ENCODE measurements at places on chromosomes 3 and 15.

DNA sequence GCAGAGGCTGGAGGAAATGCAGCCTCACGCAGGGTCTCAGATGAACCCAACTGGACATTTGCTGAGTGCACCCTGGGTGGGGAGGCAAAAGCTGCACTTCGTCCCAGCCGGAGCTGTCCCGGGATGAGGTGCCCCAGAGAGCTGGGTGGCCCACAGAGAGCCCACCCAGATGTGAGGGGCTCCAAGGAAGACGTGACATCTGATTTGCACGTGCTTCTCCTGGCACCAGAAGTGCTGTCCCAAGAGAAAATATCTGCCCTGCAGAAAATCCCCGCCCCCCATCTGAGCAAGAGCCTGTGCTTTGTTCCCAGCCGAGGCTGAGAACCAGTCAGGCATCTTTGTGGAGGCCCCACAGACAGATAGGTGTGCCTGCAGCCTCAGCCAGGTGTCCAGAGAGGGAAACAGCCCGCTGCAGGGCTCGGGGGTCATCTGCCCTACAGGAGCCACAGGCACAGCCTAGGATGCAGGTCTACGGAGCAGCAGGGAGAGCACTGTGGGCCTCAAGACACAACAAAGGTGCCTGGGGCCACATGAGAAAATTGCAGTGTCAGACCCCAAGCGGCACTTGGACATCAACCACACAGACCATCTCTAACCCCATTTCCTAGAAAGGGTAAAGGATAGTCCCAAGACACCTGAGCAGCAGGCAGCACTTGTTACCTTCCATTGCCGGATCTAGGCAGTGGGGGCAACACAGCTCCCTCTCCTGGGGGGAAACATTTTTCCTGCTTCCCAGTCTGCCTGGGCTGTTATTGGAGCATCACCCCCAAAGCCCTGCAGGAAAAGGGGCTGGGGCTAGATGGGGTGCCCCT, 5.8 kb downstream of the TMIE start:
- DNase-seq = no peak

GRCh38 chr3:86929046-86929445, 61.9 kb downstream of the VGLL3 start:
- no peak for DNase-seq

GRCh38 chr3:110393941-110394340, 677.7 kb upstream of the NECTIN3 start:
- no peak for DNase-seq

- DNase-seq = no peak
Observed at GRCh38 chr3:178203165-178203564, 333.1 kb upstream of the KCNMB2 start.

DNA sequence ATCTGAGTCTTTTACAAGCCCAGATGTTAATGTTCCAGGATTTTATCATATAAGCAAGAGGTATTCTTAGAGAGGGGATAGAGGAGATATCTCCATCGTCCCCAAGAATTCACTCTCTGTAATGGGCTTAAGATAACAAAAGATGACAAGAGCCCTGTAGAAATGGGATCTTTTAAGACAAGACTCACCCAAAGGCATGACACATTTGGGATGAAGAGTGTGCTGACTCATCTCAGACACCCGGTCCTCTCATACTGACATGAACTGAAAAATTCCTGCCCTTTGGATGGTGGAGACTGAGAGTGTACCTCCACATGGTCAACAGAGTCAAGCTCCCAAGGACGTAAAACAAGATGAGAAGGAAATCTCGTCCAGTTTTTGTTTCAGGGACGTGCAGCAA, 11.0 kb downstream of the LEKR1 start:
- DNase-seq = no peak

DNA sequence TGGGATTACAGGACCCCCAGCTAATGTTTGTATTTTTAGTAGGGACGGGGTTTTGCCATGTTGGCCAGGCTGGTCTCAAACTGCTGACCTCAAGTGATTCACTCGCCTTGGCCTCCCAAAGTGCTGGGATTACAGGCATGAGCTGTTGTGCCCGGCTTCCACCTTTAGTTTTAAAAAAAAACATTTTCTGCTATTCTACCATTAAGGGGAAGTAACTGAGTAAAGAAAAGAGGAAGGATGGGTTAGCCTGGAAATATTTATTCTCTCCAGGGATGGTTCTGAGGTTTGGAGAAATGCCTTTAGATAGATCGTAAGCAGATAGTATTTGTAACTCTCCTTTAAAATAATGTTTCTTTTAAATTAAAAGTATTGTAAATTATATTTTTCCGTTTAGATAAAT, 3.1 kb downstream of the AP4E1 start:
- no peak for DNase-seq

- no peak for DNase-seq
Observed at GRCh38 chr3:40593351-40593750, 68.6 kb downstream of the ZNF621 start.

DNA sequence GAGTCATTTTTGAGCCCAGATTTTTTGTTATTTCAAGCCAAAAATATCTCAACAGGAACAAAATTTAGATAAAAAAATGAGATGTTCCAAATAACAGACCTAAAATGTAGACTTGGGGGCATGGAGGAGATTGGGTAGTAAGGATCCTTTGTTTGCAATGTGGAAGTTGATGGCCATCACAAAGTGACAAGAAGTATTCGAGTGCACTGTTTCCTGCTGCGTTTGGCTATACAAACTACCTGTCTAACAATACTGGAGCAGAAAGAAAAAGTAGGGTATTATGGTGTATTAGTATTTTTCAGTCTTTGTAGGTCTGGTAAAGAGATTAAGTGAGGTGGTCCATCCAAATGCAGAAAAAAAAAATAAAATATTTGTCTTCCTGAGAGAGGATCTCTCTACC, 284.2 kb downstream of the C3orf38 start:
- no peak for DNase-seq

GRCh38 chr3:141202682-141203081, 28.9 kb upstream of the PXYLP1 start:
- DNase-seq = no peak

GRCh38 chr15:79154483-79155135, 64.0 kb upstream of the RASGRF1 start:
- DNase-seq = no peak
